ENCODE measurements at places on chromosomes 1 and 21. TPM values are rescaled to one million over a fixed set of nuclear protein-coding genes. Genes with fewer than 3 reads are reported as not detected.

Gene SNAPIN
- 36.5 TPM for total RNA-seq

Gene ERICH3
- not detected for total RNA-seq

Gene RIPPLY3
- not detected for total RNA-seq

Gene LAMB3
- total RNA-seq, result 0.78 TPM

Gene NPHS2
- not detected for total RNA-seq

Gene CFHR2
- total RNA-seq, result not detected

Gene KRTAP21-2
- not detected for total RNA-seq

Gene ACOT11
- 1.6 TPM for total RNA-seq

Gene S100B
- 9.5 TPM for total RNA-seq

Gene C1orf210
- total RNA-seq, result not detected

Gene AKR7A3
- 0.61 TPM for total RNA-seq

Gene FMO3
- not detected for total RNA-seq

Gene RGS5
- total RNA-seq, result 2.6 TPM

Gene TNNI3K
- not detected for total RNA-seq

Gene VAV3
- total RNA-seq, result 6.9 TPM

Gene CSF3R
- total RNA-seq, result not detected

Gene GABRD
- not detected for total RNA-seq

Gene VAMP4
- total RNA-seq, result 12.2 TPM

Gene FCRL6
- total RNA-seq, result 0.42 TPM

Gene BCL2L15
- total RNA-seq, result 1.1 TPM

Gene C1orf94
- not detected for total RNA-seq

Gene TNFRSF1B
- 284 TPM for total RNA-seq

Gene TMEM82
- not detected for total RNA-seq
